ENCODE measurements at places on chromosomes 13 and 19.

GRCh38 chr19:44576843-44577565, 36.4 kb upstream of the IGSF23 start:
- DNase-seq = no peak

- DNase-seq = no peak
Measured at GRCh38 chr13:19622193-19622592, 11.3 kb upstream of the MPHOSPH8 start.

GRCh38 chr19:1533510-1534150, 9.8 kb downstream of the PLK5 start:
- no peak for DNase-seq

GRCh38 chr13:93227280-93227877, 772 bp downstream of the GPC6 start:
- DNase-seq = peak; percentile 18

GRCh38 chr13:103976371-103976770, 910.2 kb upstream of the SLC10A2 start:
- DNase-seq = no peak

DNA sequence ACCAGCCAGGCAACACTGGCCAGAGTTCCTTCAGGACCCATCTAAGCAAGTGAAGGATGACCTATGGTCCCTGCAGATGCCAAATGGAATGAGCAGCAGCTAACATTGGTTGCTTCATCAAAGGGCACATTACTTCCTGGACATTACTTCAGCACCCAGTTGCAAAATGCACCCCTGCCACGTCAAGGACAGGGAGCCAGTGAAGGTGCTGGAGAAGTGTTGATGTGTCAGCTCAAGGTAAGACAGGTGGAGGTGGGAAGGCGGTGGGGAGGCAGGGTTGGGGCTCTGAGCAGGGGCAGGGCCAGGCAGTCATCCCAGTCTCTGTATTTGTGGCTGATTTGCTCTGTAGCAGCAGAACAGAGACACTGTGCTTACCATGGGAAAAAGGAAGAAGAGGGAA, 14.6 kb downstream of the CSNK1A1L start:
- no peak for DNase-seq

DNA sequence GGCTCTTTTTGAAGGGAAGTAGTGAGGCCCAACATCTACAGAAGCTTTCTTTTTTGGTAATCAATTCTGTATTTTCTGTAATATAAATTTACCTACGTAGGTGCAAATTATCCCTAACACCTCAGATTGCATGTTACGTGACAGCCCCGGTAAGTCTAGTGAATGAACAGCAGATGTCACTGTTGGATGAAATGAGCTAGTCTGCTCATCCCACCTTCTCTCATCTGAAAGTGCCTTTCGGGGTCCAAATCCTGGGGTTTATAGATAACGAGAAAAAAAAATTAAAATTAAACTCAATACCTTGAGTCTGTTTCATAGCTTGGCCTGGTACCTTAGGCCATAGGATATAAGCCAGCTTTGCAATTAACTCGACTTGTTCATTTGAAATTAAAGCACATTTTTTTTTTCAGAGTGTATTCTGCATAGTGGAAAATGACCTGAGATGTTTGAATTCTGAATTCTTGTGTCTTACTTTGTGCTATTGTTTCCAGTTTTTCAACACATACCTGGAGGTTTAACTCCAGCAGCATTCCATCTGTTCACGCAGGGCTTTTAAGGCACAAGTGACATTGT, 548.2 kb downstream of the GPC5 start:
- peak; percentile 27 for DNase-seq

DNA sequence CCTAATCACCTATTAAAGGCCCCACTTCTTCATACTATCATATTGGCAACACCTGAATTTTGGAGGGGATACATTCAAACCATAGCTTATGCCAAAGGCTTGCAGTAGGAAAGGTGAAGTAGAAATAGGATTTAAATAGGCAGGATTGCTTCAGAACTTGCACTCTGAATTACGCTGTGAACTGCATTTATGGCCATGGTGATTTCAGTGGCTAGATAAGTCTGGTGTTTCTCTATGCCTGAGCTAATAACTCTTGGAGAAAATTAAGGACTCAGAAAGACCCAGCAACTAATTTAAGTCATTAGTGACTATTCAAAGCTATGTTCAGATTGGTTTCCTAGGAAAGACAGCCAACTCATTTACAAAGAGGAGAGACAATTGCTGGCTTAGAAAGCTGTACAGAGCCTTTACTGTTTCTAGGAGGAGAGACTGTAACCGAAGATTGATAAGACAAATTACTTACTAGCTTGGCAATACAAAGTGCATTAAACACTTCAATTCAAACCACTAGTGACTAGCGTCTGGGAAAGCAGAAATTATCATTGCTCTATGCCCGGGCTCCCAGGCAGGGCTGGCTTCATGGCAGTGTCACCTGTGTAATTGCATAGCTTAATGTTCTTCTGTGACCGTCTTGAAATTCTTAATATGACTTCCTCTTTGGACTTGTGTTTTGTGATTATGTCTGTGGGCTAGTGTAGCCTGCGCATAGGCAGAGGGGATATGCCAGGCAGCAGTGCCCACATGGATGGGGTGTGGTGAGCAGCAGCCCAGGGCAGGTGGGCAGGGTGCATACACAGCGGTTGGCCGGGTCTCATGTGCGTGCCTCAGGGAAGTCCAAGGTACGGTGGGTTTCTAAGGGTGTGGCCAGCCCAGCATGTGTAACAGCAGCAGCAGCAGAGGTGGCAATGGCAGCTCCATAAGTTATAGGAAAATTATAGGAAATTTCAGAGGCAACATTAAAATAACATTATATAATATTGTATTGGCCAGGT, 60.1 kb downstream of the KL start:
- peak; percentile 42 for DNase-seq

DNA sequence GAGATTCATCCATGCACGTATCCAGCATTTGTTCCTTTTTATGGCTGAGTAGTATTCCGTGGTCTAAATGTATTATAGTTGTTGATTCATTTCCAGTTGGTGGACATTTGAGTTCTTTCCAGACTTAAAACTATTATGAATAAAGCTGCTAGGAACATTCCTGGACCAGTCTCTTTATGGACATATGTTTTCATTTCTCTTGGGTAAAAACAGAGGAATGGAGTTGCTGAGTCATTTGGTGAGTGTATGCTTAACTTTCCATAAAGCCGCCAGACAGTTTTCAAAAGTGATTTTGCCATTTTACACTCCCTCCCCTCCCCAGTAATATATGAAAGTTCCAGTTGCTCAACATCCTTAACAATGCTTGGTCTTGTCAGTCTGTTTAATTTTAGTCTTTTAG, 116.4 kb downstream of the TSHZ3 start:
- DNase-seq = no peak

DNA sequence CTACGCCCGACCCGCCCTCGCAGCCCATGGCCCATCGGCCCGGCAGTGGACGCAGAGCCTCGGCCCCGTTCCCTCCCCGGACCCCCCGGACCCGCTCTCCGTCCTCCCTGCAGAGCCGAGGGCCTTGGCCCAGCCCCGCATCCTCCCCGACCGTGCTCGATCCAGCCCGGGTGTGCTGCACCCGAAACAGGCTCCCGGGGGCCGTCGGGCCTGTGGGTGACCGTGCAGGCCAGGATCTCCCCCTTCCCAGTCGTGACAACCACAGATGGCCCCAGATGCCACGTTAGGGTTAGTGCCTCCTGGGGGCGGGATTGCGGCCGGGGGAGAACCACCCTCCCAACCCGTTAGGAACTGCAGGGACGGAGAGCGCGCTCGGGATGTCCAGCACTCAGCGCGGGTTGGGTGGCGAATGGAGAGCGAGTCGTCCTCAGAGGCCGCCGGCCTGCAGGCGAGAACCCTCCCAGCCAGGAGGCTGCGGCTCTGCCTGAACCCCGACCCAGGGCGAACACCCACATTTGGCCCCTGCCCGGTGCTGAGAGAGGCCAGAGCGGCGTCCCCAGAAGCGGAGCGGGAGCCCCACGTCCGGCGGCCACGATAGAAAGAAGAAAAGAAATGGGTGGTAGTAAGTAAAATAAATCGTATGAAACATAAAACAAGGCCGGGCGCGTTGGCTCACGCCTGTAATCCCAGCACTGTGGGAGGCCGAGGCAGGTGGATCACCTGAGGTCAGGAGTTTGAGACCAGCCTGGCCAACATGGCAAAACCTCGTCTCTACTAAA, 6.7 kb upstream of the MADCAM1 start:
- peak; percentile 50 for DNase-seq

DNA sequence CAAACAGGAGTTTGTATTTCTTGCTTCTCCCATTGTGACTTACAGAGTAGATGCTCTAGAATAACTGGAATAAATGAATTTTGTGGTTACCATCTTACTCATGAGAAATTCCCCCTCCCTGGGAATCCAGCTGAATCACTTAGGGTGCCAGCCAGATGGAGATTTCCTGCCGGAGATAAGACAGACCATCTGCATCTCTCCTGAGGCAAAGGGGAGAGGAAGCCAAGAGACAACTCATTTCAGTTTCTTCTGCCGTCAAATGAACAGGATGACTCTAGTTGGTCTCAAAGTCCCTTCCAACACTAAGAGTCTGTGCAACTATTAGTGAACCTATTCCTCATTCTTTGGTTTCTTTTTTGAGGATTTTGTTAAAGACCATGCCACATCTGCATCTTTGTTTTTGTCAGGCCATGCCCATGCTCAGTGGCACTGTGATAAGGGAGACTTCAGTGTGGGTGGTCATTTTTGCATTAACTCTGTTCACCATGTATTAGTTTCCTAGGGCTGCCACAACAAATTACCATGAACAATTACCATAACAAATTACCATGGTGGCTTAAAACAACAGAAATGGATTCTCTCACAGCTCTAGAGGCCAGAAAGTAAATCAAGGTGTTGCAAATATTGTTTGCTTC, 112.8 kb downstream of the NDFIP2 start:
- no peak for DNase-seq

DNA sequence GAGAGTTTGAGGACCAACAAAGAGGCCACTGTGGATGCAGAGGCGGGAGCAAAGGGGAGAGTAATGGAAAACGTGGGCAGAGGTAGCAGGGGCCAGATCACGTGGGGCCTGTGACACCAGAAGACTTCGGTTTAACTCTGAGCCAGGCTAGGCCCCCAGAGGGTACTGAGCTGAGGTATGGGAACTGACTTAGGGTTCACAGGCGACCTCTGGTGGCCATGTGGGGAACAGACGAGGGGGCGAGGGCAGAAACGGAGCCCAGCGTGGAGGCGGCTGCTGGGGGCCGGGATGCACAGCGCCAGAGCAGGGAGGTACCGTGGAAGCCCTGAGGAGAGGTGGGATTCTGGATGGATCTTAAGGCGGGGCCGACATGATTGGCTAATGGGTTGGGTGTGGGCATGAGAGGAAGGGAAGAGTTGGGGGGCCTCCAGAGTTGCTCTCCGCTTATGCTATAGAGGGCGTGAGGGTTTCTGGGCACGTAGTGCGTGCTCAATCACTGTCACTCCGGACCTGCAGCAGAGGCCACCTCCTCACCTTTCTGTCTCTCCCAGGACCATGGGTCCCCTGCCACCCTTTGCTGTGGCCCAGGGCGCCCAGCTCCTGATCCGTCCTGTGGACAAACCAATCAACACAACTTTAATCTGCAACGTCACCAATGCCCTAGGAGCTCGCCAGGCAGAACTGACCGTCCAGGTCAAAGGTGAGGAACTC, 13.7 kb downstream of the PVR start:
- DNase-seq = no peak

DNA sequence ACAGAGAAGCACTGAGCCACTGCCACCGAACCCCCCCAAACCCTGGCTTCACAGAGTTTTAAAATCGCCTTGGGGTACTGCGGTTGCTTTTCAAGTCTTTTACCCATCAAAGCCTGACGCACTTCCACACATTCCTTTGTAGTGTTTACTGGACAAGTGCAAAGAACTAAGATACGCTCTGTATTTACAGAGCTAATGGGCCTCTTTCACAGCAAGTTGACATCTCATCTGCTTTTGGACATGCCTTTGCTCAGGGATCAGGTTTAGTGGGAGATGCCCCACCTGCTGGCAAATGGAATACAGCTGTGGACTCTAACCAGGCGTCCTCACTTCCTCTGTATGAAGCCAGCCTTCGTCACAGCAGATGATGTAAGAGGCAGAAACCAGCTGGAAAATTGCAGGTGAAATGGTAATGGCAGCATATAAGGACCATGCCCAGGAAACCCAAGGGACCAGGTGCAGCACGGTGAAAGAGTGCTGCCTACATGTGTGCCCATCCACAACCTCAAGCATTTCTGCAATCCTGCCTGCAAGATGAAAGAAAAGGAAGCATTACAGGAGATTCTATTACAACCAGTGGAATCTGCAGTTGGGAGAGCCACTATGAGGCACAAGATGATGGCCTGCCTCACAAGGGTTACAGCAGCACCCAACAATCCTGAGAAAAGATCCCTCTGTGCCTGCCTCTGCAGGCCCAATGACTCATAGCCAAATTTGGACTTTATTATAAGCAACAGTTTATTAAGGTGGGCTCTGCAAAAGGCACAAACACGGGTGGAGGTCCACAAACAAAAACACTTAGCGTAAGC, 34.7 kb downstream of the BRD4 start:
- no peak for DNase-seq

- DNase-seq = no peak
Measured at GRCh38 chr19:17352608-17353280, 15.4 kb downstream of the GTPBP3 start.

- no peak for DNase-seq
Measured at GRCh38 chr13:108346376-108346775, 76.9 kb downstream of the TNFSF13B start.

DNA sequence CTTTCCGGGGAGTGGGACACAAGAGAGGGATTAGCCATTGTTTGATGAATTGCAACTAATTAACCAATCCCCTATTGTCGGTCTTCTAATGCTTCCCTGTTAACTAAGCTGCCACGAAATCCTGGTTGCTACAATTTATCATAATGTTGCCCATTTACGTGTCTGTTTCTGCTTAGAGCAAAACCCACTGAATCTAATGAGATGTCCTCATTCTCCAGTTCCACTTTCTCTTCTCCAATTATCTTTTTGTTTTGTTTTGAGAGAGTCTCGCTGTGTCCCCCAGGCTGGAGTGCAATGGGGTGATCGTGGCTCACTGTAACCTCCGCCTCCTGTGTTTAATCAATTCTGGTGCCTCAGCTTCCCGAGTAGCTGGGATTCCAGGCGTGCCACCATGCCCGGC, 5.2 kb upstream of the DPP9 start:
- no peak for DNase-seq
